ENCODE measurements at places on chromosomes 5 and 9. TPM values are rescaled to one million over a fixed set of nuclear protein-coding genes. Genes with fewer than 3 reads are reported as not detected.

DNA sequence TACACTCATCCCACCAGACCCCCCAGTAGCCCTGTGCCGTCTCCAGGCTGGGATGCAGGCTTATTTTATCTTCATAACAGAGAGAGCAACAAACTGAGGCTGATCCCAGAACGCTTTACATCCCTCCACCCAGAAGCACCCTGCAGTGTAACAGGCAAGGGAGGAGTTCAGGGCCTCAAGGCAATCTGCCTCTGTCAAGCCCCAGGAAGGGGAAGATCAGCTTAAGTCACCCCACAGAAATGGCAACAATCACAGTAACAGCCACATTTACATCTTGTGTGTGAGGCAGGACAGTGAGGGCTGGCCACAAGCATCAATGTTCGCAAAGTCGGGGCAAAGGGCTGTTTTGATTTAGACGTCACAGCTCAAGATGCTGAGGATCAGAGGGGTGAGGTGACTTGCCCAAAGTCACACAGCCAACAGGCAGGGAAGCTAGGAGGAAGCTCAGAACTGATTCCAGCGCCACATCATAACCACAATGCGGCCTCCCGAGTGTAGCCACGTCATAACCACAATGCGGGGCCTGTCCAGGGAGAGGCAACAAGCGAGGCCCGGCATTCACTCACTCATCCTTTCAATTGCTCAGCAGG is 14.4 kb downstream of the STK10 start:
- H3K36me3 ChIP-seq: peaks cover 16% of the 10 kb centered on the region
- H3K4me3 ChIP-seq: no peak overlapping the region
- no peak for DNase-seq
- H3K27me3 ChIP-seq: peaks cover 7% of the 10 kb centered on the region

- peaks cover 9% of the 10 kb centered on the region for H3K36me3 ChIP-seq
- H3K4me1 ChIP-seq: peaks cover 6% of the 10 kb centered on the region
- DNase-seq: peak; percentile 40
Measured at GRCh38 chr9:35611230-35611797, 6.3 kb downstream of the TESK1 start.

DNA sequence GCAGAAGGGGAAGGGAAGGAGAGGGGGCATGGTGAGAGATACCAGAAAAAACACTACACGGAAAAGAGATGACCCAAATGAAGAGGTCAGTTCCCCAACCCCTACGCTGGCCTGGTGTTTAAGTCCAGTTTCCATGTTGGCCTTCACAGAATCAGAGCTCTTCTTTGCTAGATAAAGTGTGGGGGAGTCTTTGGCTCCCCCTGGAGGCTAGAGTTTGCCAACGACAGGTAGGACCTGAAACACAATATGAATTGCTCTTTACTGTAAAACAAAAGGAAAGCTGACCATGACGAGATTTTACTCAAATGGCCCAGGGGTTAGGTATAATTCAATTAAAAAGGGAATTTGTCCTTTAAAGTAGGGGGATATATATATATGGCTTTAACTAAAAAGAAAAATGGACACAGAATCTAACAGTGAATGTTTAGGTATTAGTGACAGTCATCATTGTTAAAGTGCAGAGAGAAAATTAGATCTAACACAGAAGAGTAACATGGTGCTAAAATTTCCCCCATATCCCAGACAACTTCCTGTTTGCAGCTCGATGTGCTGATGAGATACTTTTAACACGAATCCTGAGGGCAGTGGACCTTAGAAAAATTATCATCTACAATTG is 92.0 kb downstream of the SV2C start:
- no peak overlapping the region for H3K27ac ChIP-seq
- H3K27me3 ChIP-seq: no peaks in the 10 kb centered on the region

GRCh38 chr5:143479394-143479793 is 75.9 kb upstream of the NR3C1 start:
- no peaks in the 10 kb centered on the region for H3K27me3 ChIP-seq
- no peak overlapping the region for H3K27ac ChIP-seq
- H3K4me3 ChIP-seq: no peak overlapping the region
- H3K4me1 ChIP-seq: no peaks in the 10 kb centered on the region
- no peak for DNase-seq

- no peaks in the 10 kb centered on the region for H3K27me3 ChIP-seq
- peaks cover 1% of the 10 kb centered on the region for H3K36me3 ChIP-seq
- H3K4me1 ChIP-seq: peaks cover 9% of the 10 kb centered on the region
Measured at GRCh38 chr5:154058055-154059038, 19.6 kb downstream of the MFAP3 start.

DNA sequence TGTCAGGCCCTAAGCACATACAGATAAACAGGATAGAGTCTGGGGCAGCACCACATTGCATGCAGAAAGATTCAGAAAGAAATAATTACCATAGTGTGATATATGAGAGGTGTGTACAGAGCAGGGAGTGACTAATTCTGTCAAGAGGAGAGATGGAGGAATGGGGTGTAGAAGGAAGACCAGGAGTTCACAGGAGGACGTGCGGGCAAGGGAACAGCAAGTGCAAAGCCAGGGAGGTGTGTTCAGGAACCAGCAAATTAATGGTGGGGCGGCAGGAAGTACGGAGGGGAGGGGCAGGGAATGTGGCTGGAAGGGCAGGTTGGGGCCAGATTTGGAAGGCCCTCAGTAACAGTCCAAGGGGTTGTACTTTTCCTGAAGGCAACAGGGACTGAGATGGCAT is 17.4 kb downstream of the EGR1 start:
- no peaks in the 10 kb centered on the region for H3K36me3 ChIP-seq
- no peak for DNase-seq
- peaks cover 1% of the 10 kb centered on the region for H3K27me3 ChIP-seq
- H3K4me3 ChIP-seq: no peak overlapping the region
- no peaks in the 10 kb centered on the region for H3K4me1 ChIP-seq

DNA sequence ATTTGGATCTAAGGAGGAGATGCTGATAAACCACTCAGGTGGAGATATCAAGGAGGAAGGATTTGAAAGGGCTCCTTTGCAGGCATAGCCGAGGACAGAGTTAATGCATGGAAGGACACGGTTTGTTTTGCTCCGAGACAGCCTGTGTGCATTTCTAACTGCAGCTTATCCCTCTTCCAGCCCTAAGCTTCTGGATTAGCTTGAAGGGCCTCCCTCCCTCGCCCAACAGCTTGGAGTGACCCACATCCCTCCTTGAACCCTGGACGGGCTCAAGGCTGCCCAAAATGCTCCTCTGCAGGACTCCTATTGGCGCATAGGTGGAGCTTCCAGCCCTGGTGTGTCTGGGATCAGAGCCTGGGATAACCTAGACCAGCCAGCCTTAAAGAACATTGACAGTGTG is 66.7 kb downstream of the PPARGC1B start:
- no peak overlapping the region for H3K27ac ChIP-seq
- H3K27me3 ChIP-seq: peaks cover 5% of the 10 kb centered on the region
- peaks cover 22% of the 10 kb centered on the region for H3K4me1 ChIP-seq
- H3K4me3 ChIP-seq: no peak overlapping the region
- no peaks in the 10 kb centered on the region for H3K36me3 ChIP-seq

DNA sequence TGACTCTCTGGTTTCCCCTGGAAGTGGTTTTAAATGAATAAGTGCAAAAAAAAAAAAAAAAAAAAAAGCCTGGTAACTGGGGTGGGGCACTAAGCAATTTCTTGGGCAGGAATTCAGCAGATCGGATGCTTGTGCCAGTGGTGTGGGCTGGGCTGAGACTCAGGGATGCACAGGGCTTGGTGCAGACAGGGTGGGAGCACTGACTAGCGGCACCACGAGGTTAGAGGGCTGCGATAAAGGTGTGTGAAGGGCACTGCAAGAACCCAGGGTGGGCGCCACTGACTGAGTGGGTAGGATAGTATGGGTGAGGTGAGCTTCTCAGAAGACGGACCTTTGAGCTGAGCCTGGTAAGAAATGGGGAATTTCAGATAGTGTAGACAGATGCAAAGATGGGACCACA is 45.5 kb upstream of the CPLX2 start:
- no peak for DNase-seq
- H3K4me3 ChIP-seq: no peak overlapping the region
- no peaks in the 10 kb centered on the region for H3K36me3 ChIP-seq

DNA sequence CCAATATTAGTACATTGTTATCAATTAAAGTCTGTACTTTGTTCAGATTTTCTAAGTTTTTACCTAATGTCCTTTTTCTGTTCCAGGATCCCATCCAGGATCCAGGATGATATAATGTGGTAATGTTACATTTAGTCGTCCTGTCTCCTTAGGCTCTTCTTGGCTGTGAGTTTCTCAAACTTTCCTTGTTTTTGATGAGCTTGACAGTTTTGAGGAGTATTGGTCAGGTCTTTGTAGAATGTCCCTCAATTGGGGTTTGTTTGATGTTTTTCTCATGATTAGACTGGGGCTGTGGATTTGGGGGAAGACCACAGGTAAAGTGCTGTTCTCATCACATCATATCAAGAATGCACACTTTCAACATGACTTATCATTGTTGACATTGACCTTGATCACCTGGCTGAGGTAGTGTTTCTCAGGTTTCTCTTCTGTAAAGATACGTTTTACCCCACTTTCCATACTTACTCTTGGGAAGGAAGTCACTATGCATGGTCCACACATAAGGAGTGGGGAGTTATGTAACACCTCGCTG is 9.6 kb downstream of the NDFIP1 start:
- peaks cover 3% of the 10 kb centered on the region for H3K36me3 ChIP-seq
- no peak for DNase-seq
- H3K4me1 ChIP-seq: peaks cover 17% of the 10 kb centered on the region
- H3K4me3 ChIP-seq: no peak overlapping the region
- no peaks in the 10 kb centered on the region for H3K27me3 ChIP-seq

IFNA13 gene
- total RNA-seq: not detected

GRCh38 chr5:173853370-173854131 is 34.6 kb upstream of the CPEB4 start:
- no peak overlapping the region for H3K4me3 ChIP-seq
- no peak overlapping the region for H3K27ac ChIP-seq
- peaks cover 25% of the 10 kb centered on the region for H3K4me1 ChIP-seq
- no peak for DNase-seq

GRCh38 chr5:150672884-150673275 is 11.8 kb downstream of the MYOZ3 start:
- DNase-seq: no peak
- peaks cover 23% of the 10 kb centered on the region for H3K4me1 ChIP-seq
- H3K4me3 ChIP-seq: peak overlapping the region; percentile 91
- H3K27ac ChIP-seq: no peak overlapping the region
- H3K27me3 ChIP-seq: peaks cover 14% of the 10 kb centered on the region
